SHP77 treated with DMSO at 0.1 percent for 48 hours (cell line): ENCODE measurements at places on chromosomes 7 and 10.

DNA sequence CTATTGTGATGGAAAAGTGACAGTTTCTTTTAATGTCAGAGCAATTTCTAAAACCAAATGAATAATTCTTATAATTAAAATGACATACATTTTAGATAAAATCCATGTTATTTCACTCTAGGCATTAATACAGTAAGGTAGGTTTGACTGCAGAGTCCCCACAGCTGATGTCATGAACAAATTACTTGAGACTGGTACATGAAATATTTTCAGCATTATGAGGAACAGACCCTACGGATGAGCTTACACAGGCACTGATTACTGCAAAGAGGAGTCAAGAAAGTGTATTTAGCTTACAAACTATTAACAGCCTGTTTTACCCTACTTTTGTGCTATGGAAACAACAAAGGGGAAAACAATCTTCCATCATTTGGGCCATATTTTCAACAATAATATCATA lies 8.9 kb downstream of the COL1A2 start:
- DNase-seq: no peak

GRCh38 chr7:129975309-129975708 lies 22.5 kb upstream of the UBE2H start:
- DNase-seq: peak; percentile 38

- no peak for DNase-seq
Observed at GRCh38 chr10:23399701-23400144, 39.2 kb upstream of the OTUD1 start.

DNA sequence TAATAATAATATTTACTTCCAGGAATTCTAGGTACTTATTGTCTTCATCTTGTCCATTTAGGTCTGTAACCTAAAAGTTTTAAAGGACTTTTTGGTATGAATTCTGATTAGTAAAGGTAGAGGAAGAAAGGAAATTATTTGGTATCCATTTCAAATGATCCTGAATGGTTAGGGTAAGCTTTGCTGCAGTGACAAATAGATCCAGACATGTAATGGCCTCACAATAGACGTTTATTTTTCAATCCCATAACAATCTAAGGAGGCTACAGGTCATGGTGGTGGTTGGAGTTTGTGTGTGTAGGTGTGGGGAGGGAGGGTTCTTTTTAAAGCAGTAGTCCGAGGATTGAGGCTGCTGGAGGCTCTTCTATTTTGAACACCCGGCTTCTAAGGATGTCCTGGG lies 5.3 kb downstream of the FBH1 start:
- DNase-seq: no peak

DNA sequence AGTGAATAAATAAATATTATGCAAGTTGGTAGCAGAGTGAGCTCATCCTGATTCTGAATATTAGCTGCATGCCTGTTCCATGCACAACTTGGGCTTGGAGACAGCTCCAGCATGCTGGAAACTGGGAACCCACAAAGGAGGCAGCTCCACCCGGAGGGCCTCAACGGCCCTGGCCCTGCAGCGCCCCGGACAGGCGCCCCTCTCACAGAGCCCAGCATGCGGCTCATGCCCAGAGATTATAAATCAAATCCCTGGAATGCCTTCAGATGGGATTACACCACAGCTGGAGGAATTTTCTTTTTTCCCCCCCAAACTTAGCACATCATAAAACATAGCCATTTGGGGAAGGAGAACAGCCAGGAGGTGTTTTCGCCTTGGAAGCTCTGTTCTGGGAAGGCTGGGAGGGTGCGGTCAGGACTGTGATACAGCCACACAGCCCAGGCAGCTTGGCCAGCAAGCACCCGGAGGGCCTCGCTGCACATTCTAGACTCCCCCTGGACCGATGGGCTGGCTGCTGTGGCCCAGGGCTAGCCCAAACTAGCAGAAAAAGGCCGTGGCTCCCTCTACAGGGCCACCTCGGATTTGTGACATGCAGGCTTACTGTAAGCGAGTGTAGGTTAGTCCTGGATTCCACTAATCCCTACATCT lies 102.4 kb downstream of the PTPN20 start:
- DNase-seq: no peak

DNA sequence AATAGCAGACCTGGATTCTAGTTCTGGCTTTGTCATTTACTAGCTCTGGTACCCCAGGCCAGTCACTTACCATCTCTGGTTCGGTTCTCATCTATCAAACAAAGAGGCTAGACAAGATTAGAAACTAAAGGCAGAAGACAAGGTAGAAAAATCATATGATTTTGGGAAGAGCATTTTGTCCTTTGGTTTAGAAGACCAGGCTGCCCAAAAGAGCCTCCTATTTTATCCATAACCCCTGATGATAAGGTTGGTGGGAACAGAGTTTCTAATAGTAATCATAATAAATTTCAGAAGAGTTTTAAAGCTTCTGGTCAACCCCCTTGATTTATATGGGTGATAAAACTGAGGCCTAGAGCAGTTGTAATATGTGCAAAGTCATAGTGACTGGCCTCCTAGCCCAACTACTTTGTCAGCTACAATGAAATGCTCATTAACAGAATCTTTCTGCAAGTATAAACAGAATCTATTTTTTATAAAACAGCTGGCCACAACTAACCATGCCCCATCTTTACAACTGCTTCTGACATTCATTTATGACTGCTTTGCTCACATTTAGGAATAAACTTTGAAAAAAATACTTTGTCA lies 23.4 kb downstream of the COX15 start:
- no peak for DNase-seq

- no peak for DNase-seq
Observed at GRCh38 chr7:5554287-5554610, 130.6 kb upstream of the TNRC18 start.

GRCh38 chr7:21426286-21427181 lies 1.3 kb upstream of the SP4 start:
- DNase-seq: no peak

GRCh38 chr7:15967121-15967520 lies 280.6 kb upstream of the MEOX2 start:
- DNase-seq: no peak

GRCh38 chr10:74460812-74461211 lies 309.8 kb downstream of the ADK start:
- no peak for DNase-seq

GRCh38 chr10:5064656-5065055 lies 29.6 kb upstream of the AKR1C3 start:
- no peak for DNase-seq

DNA sequence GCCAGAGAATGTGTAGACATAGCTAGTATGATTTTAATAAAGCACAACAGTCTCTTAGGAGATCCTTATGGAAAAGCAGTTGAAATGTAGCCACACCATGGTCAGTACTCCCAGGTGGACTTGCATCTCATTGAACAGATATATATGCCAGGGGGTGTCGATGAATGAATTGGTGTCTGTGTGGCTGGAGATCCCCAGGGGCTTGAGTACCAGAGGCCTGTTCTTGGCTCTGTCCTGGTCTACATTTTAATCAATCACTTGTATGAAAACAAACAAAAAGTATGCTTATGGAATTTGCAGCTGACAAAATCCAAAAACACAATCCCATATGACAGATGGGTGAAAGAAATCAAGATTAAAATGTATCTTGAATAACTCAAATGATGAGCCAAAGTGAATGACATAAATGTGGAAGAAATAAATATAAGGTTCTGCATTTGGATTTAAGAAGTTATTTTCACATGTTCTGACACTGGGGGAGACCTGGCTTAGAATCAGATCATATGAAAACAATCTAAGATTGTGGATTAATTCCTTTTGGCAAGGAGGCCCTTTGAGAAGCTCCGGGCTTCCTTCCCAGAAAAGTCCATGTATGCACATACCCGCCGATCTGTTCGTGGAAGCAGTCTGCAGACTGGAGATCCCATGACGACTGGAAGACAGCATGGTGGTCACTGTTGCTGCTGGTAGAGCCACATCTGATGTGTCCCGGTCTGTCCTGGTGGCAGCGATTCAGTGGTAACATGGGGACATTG lies 15.6 kb downstream of the CLEC2L start:
- DNase-seq: no peak

DNA sequence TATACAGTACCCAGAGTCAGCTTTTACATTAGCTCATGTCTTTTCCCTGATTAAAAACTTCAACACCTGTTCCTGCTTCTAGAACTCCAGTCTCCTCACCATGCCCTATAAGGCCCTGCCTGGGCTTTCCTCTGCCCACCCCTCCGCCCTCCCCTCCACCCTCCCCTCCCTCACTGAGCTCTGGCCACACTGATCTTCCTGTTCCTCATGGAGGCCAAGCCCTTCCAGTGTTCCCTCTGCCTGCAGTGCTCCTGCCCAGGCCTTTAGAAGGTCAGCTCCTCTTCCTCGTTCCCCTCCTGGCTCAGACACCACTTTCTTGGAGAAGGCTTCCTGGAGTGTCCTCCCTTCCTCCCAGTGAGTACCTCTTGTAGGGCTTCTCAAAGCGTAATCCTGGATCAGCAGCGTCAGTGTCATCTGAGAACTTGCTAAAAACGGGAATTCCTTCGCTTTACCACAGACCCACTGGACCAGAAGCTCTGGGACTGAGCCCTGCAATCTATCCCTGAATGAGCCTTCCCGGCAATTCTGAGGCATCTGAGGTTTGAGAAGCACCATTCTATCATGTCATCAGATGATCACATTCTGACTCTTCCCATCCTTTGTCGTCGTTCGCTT lies 3.7 kb downstream of the PDZD7 start:
- no peak for DNase-seq

DNA sequence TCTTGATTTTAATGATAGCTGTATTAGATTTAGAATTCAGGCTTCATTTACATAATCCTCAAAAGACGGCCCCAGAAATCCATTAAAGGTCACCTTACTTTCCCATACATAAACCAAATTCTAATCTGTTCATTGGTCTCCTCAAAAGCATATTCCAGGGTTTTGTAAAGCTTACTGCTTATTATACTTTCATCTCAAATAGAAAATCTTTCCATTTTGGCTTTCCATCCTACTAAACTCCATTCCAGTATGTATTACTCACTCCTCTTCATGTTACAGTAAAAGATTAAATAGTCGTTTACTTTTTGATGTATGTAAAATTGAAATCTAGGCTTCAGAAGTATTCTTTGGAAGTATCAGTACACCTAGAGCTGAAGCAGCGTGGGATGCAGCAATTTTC lies 143.5 kb upstream of the LRRN3 start:
- DNase-seq: no peak

DNA sequence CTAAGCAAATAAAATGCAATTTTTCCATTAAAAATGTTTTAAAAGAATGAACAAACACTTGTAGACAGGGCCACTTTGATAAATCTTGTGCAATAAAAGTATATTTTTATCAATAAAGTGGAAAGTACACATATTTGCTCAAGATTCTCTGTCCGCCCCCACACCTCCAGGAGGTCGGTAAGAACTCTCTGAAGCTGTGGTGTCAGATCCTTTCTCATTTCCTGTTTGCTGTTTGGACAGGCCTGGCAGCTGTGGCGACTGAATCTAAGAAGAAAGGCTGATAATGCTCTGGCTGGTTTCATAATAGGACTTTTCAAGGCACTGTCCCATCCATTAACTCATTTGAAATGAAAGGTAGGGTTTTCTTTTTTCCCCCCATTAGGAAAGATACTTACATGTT lies 15.3 kb upstream of the ASB4 start:
- DNase-seq: peak; percentile 64

- DNase-seq: peak; percentile 92
Observed at GRCh38 chr7:95264363-95264891, 59.9 kb downstream of the PON1 start.

DNA sequence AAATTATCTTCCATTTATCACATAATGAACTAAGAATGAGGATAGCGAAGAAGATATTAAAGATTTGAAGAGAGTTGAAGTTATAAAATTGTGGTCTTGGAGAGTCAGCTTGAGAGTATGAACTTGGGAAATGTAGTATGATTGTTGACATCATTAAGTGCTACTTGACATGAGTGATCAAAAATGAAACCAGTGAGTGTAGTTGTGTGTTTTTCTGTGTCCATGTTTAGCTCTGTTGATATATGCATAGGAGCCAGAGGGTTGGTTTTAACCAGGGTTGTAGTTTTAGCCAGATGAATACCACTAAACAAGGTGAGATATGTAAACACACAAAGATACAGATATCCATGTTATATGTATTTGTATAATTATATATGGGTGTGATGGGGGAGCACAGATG lies 6.2 kb downstream of the TMEM106B start:
- DNase-seq: no peak

GRCh38 chr10:7647062-7647664 lies 19.6 kb downstream of the ITIH5 start:
- DNase-seq: no peak

GRCh38 chr7:142956951-142957623 lies 5.1 kb downstream of the KEL start:
- DNase-seq: no peak

GRCh38 chr7:116433246-116433645 lies 66.3 kb upstream of the CAV2 start:
- DNase-seq: no peak

DNA sequence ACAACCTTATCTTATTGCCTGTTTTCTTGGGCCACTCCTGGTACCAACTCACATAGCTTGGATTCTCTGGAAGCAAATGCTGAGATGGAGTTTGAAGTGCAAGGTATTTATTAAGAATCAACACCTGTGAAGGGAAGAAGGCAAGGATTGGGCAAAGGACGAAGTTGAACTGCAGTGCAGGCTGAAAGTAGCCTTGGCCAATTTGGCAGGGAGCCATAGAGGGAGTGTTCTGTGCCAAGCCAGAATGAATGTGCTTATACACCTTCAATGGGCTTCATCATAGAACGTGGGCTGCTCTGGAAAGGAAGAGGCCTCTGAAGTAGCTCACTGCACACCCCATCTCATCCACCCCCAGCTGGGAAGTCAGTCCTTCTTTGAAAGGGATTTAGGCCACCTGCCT lies 79.8 kb upstream of the IFRD1 start:
- DNase-seq: no peak

DNA sequence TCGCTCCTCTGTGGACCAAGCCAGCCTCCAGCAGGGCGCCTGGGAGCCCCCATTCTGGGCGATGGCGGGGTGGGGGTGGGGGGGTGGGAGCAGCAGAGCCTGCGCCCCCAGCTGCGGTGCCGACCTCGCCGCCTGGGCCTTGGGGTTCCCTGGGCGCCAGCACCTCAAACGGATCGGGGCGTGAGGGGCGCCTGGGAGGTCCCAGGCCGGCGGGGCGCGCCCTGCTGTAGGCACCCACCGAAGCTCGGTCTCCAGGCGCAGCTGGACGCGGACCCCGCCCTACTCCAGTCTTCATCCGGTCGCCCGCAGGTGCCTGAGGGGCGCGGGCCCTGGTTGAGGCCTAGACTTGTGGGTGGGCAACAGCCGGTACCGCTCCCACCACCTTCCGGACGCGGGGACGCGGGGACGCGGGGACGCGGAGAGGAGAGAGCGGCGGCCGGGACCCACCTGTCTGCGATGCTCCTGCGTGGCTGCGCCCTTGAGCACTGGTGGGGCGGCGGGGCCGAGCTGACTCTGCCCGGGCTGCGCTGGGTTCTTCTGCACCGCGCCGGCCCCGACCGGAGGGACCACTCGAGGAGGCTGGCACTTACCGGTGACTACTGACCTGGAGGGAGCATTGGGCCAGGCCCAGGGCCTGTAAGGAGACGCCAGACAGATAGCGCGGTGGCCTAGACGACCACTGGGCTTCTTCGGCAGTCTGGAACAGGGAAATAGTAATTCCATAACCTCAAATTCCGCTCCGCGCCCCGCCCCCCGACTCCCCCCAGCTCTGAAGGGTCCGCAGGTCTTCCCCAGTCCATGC lies 5.5 kb upstream of the KCP start:
- DNase-seq: no peak
